ENCODE measurements at places on chromosomes 13 and 19. TPM values are rescaled to one million over a fixed set of nuclear protein-coding genes. Genes with fewer than 3 reads are reported as not detected.
A peak's percentile ranks its signal among the peaks of the same experiment; 100 is the strongest.

Gene CACNG7
- not detected for total RNA-seq

GRCh38 chr13:83223546-83223945 is 658.7 kb downstream of the SLITRK1 start:
- no peak for DNase-seq
- H3K27me3 ChIP-seq: no peaks in the 10 kb centered on the region
- no peaks in the 10 kb centered on the region for H3K36me3 ChIP-seq
- no peak overlapping the region for H3K27ac ChIP-seq

DNA sequence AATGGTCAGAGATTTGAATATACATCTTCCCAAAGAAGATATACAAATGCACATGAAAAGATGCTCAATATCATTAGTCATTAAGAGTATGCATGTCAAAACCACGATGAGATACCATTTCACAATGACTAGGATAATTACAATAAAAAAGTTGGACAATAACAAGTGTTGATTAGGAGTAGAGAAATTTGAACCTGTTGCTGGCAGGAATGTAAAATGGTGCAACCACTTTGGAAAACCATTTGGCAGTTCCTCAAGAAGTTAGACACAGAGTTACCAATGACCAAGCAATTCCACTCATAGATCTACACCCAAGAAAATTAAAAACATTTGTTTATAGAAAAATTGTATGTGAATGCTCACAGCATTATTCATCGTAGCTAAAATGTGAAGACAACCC is 33.2 kb upstream of the STARD13 start:
- peaks cover 28% of the 10 kb centered on the region for H3K4me1 ChIP-seq
- no peak for DNase-seq
- H3K36me3 ChIP-seq: no peaks in the 10 kb centered on the region
- H3K4me3 ChIP-seq: no peak overlapping the region

Gene ZNF730
- total RNA-seq: 4.1 TPM

- no peak overlapping the region for H3K27ac ChIP-seq
- DNase-seq: no peak
- H3K4me3 ChIP-seq: no peak overlapping the region
- no peaks in the 10 kb centered on the region for H3K36me3 ChIP-seq
Measured at GRCh38 chr19:35063940-35064818, 22.7 kb downstream of the HPN start.

Gene F10
- not detected for total RNA-seq

- H3K27me3 ChIP-seq: no peaks in the 10 kb centered on the region
- peaks cover 85% of the 10 kb centered on the region for H3K4me1 ChIP-seq
- H3K36me3 ChIP-seq: peaks cover 6% of the 10 kb centered on the region
- peak within 1 kb of the TSS; percentile 43 for H3K27ac ChIP-seq
Measured at GRCh38 chr13:98176777-98177608, at the start of gene RNF113B. Gene RNF113B, minus strand, starts transcription at chr13:98177269. Its CDS starts 33 bp downstream, at chr13:98177236.

DNA sequence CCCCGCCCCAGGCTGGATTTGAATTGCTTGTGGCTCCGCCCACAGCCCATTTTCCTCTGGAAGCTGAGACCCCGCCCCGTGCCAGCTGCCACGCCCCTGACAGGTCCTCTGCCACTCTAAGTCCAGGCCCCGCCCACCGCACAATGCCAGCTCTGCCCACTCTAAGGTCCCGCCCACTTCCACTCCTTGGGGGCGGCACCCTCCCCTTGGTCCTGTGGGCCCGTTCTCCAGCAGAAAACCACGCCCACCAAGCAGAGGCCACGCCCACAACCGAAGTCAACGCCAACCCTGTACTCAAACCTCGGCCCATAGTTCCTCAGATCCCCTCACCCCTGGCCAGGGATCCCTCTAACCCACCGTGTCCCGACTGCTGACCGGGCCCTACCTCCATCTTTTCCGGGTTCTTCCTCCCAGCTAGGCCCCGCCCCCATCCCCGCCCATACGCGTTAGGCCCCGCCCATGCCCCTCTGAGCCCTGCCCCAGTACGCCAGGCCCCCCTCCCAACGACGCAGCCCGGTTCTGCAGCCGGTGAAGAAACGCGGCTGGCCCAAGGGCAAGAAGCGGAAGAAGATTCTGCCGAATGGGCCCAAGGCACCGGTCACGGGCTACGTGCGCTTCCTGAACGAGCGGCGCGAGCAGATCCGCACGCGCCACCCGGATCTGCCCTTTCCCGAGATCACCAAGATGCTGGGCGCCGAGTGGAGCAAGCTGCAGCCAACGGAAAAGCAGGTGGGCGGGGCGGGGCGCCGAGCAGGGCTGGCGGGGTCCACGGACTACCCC is 1.3 kb downstream of the HMG20B start:
- peaks cover 6% of the 10 kb centered on the region for H3K36me3 ChIP-seq
- no peaks in the 10 kb centered on the region for H3K27me3 ChIP-seq
- no peak for DNase-seq
- H3K4me3 ChIP-seq: peak overlapping the region; percentile 75

Gene ZNF540
- 1.4 TPM for total RNA-seq

DNA sequence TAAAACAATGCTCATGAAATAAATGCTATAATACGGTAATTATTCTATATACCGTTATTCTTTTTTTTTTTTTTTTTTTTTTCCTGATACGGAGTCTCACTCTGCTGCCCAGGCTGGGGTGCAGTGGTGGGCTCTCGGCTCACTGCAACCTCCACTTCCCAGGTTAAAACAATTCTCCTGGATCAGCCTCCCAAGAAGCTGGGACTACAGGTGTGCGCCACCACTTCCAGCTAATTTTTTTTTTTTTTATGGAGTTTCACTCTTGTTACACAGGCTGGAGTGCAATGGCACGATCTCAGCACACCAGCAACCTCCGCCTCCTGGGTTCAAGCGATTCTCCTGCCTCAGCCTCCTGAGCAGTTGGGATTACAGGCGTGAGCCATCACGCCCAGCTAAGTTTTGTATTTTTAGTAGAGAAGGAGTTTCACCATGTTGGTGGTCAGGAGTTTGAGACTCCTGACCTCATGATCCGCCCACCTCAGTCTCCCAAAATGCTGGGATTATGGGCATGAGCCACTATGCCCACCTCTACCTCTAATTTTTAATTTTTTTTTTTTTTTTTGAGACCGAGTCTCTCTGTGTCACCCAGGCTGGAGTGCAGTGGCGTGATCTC is 6.9 kb downstream of the PPP1R15A start:
- no peak for DNase-seq
- H3K4me1 ChIP-seq: peaks cover 32% of the 10 kb centered on the region
- peak overlapping the region; percentile 78 for H3K27ac ChIP-seq
- H3K4me3 ChIP-seq: no peak overlapping the region

Gene ZNF66
- total RNA-seq: 1.3 TPM

Gene SOX1
- not detected for total RNA-seq

GRCh38 chr13:76048675-76049375 is 412.7 kb downstream of the LMO7 start:
- no peaks in the 10 kb centered on the region for H3K4me1 ChIP-seq
- peaks cover 4% of the 10 kb centered on the region for H3K27me3 ChIP-seq
- DNase-seq: no peak
- no peak overlapping the region for H3K4me3 ChIP-seq
- H3K27ac ChIP-seq: no peak overlapping the region

DNA sequence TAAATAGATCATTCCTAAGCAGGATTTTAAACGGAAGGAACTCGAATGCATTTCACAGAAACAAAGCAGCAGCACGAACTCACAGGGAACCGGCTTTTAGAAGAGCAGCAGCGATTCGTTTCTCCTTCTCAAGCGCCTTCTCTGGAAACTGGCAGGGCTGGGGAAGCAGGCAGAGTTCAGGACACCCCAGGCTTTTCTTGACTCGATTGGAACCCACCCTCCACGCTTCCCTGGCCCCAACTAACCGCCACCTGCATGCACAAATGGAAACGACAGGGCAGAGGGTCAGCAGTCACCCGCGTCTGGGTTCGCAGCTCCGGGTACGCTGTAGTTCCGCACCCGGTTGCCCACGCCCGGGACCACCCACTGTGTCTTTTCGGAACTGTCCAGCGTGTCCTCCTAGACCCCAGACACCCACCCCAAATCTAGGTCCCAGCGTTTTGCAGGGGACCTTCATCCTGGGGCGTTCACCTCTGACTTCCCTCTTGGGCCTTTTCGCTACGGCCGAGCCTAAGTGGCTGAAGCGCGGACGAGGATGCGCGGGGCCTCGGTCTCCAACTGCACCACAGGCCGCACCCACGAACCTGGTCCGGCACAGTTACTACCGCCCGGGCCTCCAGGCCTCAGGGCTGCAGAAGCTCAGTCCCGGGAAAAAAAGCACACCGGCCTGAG is 500 bp downstream of the ZFP30 start:
- peak overlapping the region; percentile 82 for H3K27ac ChIP-seq
- peaks cover 20% of the 10 kb centered on the region for H3K4me1 ChIP-seq
- no peaks in the 10 kb centered on the region for H3K27me3 ChIP-seq
- H3K36me3 ChIP-seq: peaks cover 4% of the 10 kb centered on the region

- H3K27ac ChIP-seq: peak overlapping the region; percentile 22
- peaks cover 16% of the 10 kb centered on the region for H3K36me3 ChIP-seq
- peaks cover 26% of the 10 kb centered on the region for H3K4me1 ChIP-seq
- peak; percentile 52 for DNase-seq
- no peak overlapping the region for H3K4me3 ChIP-seq
Measured at GRCh38 chr19:34487651-34488051, 6.1 kb downstream of the WTIP start.

GRCh38 chr19:41515015-41515652 is 60.8 kb upstream of the CEACAM21 start:
- no peak for DNase-seq
- H3K27me3 ChIP-seq: peaks cover 43% of the 10 kb centered on the region
- H3K36me3 ChIP-seq: no peaks in the 10 kb centered on the region
- H3K4me3 ChIP-seq: no peak overlapping the region
- H3K4me1 ChIP-seq: no peaks in the 10 kb centered on the region

Gene PKN1
- 112 TPM for total RNA-seq

DNA sequence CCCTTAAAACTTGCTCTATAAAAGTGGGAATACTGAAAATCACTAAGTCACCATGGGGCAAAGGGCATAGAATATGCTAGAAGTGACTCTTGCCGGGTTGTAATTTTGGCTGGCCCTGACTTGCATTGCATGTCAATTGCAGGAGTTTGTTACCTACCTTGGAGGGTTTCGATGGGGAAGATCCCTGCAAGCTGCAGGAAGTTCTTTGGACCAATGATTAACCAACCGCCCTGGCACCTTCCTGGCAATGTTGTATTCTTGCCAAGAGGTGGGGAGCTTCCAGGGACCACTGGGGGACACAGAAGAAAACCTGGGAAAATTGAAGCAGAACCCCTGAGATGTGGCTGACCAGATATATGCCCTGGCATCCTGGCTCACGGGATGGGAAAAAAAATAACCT is 235.8 kb downstream of the B3GLCT start:
- no peak overlapping the region for H3K27ac ChIP-seq
- no peaks in the 10 kb centered on the region for H3K36me3 ChIP-seq
- no peak for DNase-seq
- peaks cover 58% of the 10 kb centered on the region for H3K27me3 ChIP-seq

- H3K27me3 ChIP-seq: no peaks in the 10 kb centered on the region
- no peak overlapping the region for H3K4me3 ChIP-seq
- peaks cover 6% of the 10 kb centered on the region for H3K4me1 ChIP-seq
- no peak for DNase-seq
Measured at GRCh38 chr13:58991826-58992477, 1171.8 kb downstream of the DIAPH3 start.

DNA sequence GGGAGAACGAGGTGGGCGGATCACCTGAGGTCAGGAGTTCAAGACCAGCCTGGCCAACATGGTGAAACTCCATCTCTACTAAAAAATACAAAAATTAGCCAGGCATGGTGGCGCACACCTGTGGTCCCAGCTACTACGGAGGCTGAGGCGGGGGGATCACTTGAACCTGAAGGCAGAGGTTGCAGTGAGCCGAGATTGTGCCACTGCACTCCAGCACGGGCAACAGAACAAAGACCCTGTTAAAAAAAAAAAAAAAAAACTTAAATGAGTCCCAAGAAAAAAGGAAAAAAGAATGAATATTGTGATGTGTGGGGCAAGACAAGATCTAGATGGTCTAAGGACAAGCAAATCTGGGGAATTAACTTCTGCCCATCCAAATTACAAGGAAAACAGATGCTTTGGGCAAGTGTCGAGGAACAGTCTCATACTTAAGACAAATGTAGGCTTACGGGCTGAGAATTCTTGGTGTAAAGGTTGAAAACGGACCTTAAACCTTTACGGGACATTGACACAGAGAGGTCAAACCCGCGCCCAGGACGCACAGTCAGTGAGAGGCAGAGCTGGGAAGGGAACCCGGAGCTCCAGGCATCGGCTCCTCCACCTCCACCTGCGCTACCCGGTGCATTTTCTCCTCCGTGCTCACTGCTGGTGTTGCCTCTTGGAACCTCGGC is 656 bp upstream of the ZNF324 start:
- H3K36me3 ChIP-seq: peaks cover 3% of the 10 kb centered on the region
- no peak for DNase-seq
- no peaks in the 10 kb centered on the region for H3K27me3 ChIP-seq
- peaks cover 21% of the 10 kb centered on the region for H3K4me1 ChIP-seq
- no peak overlapping the region for H3K27ac ChIP-seq
- peak overlapping the region; percentile 85 for H3K4me3 ChIP-seq

Gene FRY
- 38.8 TPM for total RNA-seq

DNA sequence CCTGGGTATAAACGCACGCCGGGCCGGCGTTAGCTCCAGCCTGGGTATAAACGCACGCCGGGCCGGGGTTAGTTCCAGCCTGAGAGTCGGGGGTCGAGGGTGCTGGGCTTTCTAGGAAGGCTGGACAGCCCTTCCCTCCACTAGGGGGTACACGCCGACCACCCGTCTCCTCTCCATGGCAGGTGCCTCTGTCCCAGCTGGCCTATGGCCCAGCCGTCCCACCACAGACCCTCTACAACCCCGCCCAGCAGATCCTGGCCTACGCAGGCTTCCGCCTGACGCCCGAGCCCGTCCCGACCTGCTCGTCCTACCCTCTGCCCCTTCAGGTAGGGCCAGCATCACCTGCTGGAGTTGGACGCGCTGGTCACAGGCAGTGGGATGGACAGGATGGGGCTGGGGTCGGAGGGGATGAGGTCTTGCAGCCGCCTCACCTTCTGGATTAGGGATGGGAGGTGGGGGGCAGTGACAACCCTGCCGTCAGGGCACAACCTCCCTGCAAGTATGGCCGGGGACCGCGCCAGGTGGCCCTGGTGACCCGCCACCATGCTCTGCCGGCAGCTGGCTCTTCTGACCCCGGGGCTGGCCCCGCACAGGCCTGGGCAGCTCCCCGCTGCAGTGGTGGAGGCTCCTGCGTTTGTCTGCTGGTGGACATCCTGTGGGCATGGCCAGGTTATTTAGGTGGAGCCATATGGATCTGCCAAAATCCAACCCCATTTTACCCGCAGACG is 45.8 kb downstream of the TMEM255B start:
- H3K27ac ChIP-seq: no peak overlapping the region

DNA sequence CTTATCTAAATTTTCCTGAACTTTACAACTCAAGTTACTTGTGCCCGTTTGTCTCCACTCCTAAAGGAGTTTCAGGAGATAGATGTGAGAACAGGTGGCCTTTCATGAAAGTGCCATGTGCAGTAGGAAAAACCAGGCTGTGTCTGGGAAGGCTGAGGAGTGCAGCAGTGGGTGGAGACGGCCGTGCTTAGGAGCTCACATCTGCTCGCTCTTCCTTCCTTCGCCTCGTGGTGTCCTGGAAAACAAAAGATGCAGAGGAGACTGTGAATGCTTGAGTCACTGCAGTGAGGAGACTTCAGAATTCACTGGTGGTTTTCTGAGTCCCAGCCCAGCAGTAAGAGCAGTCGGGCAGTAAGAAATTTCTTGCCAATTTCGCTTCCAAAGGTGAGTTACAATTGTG is 138.4 kb upstream of the RNF113B start:
- H3K27me3 ChIP-seq: no peaks in the 10 kb centered on the region
- H3K36me3 ChIP-seq: peaks cover 10% of the 10 kb centered on the region
- no peak overlapping the region for H3K4me3 ChIP-seq
- peak overlapping the region; percentile 65 for H3K27ac ChIP-seq
- no peak for DNase-seq

- DNase-seq: no peak
- peak overlapping the region; percentile 68 for H3K27ac ChIP-seq
- no peaks in the 10 kb centered on the region for H3K36me3 ChIP-seq
Measured at GRCh38 chr13:35917942-35918645, 213.1 kb downstream of the DCLK1 start.
